NCI-H460 (cell line): ENCODE measurements at places on chromosomes 12 and 14. TPM values are rescaled to one million over a fixed set of nuclear protein-coding genes. Genes with fewer than 3 reads are reported as not detected.

Gene NGB
- total RNA-seq, result not detected in 2 replicates

Gene GDF3
- not detected in 2 replicates for total RNA-seq

Gene OTOGL
- 2.9 and 3.4 TPM in 2 replicates for total RNA-seq

Gene PLEKHG3
- total RNA-seq, result 16.4 and 20.6 TPM in 2 replicates

Gene IFNG-AS1
- total RNA-seq, result not detected in 2 replicates

Gene LMBR1L
- 34.0 and 35.6 TPM in 2 replicates for total RNA-seq

Gene EML5
- total RNA-seq, result 0.72 and 0.82 TPM in 2 replicates
